ENCODE measurements at places on chromosomes 3 and 15.

GRCh38 chr3:187770224-187770623 is 25.0 kb upstream of the BCL6 start:
- DNase-seq, result no peak

DNA sequence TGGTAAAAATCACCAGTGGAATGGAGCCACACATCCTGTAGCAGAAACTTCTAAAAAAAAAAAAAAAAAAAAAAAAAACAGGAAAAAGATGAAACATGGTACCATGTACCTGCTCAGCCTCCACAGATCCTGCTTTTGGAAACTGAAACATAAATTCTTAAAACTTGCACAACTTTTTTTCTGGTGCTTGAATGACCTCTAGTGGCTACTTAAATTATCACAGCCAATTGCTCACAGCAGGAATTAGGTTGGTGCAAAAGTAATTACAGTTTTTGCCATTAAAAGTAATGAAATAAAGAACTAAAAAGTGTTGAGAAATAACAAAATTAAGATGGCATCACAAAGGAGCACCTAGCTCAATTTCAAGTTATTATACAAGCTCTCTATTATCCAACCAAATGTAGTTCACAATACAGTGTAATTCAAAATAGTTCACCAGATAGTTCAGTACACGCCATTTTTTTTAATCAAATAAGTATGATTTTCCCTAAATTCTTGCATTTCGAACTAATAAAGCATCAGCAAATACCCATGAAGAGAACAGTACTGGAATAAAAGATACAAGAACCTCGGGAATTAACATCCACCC is 80.6 kb downstream of the ULK4 start:
- DNase-seq, result no peak

DNA sequence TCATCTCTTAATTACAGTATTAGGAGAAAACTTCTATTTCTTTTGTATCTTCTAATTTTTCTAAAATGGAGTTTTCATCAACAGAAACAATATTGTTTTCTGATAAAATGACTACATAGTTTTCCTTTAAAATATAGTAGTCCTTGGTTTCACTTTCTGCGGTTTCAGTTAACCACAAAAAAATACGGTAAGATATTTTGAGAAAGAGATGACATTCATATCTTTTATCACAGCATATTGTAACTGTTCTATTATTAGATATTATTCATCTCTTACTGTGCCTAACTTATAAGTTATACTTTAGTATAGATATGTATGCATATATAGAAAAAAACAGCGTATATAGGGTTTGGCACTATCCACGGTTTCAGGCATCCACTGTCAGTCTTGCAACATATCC is 2.3 kb downstream of the B4GALT4 start:
- DNase-seq, result no peak

DNA sequence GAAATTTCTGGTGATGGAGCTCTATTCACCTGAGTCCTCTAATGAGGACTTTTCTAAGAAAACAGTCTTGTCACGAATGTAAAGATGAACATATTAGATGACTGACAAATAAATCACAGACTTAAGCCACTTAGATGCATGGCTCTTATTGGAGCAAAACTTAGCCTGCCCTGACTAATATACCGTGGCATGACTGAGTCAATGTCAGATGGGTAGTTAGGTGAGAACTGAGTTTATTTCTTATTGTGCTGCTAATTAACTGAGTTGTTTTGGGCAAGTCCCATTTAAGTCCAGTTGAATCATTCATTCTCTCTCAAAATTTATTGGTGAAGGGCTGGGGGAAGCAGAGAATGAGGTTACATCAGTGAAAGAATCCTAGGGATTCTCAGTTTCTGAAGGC is 459.8 kb downstream of the MCTP2 start:
- no peak for DNase-seq

DNA sequence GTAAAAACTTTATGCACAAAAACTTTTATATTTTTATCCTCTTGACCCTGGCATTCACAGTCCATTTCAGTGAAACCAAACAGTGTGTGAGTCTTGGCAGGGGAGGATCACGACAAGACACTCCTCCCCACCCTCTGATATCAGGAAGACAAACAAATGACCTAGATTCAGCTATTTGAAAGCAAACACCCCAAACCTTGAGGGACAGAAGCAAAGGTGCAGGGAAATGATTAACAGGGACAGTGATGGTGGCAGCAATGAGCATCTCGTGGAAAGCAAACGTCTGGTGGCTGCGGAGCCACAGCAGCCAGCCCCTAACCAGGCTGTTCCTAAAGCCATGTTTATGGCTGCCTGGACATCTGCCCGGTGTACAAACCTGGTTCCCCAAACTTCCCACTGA is 52.1 kb downstream of the FSIP1 start:
- no peak for DNase-seq

DNA sequence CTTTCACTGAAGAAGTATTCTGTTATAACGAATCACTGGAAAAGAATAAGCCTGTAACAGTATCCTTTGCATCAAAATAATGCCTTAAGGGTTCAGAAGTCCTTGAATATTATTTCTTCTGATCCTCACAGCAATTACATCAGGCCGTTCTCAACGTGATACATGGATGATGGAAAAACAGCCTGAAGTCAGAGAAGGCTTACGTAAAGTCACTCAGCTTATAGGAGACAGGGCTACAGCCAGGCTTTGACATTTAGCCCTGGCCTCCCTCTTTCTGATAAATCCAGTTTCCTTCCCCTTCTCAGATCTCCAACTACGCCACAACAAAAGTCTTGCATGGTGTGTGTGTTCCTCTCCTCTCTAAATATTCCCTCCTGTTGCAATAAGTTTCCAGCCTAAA is 131.9 kb downstream of the ANO10 start:
- no peak for DNase-seq

- no peak for DNase-seq
Observed at GRCh38 chr3:143763564-143764162, 84.6 kb downstream of the SLC9A9 start.

GRCh38 chr3:193960487-193961274 is 175.3 kb upstream of the HES1 start:
- DNase-seq, result no peak

- no peak for DNase-seq
Observed at GRCh38 chr3:178655488-178655887, 119.3 kb downstream of the KCNMB2 start.

DNA sequence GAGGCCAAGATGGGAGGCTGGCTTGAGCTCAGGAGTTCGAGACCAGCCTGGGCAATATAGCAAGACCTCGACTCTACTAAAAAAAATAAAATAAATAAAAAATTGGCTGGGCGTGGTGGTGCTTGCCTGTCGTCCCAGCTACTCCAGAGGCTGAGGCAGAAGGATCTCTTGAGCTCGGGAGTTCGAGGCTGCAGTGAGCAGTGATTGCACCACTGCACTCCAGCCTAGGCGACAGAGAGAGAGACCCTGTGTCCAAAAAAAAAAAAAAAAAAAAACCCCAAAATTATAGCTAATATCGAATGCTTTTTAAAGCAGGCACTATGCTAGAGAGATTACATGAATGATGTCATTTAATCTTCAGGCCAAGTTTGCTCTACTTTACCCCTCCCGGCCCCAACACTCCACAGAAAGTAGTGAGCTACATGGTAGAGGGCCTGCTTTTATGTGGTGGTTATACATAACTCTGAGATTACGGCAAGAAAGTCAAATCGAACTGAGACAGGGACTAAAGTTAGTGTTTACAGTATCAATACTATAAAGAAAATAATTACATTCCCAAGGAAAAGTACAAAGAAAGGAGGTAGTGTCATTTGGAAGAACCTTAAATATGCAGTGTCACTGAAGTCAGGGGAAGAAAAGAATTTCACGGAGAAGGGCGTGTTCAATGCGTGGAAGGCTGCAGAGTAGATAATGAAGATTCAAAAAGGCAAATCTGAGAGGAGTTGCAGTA is 1.1 kb downstream of the ADPGK start:
- no peak for DNase-seq

DNA sequence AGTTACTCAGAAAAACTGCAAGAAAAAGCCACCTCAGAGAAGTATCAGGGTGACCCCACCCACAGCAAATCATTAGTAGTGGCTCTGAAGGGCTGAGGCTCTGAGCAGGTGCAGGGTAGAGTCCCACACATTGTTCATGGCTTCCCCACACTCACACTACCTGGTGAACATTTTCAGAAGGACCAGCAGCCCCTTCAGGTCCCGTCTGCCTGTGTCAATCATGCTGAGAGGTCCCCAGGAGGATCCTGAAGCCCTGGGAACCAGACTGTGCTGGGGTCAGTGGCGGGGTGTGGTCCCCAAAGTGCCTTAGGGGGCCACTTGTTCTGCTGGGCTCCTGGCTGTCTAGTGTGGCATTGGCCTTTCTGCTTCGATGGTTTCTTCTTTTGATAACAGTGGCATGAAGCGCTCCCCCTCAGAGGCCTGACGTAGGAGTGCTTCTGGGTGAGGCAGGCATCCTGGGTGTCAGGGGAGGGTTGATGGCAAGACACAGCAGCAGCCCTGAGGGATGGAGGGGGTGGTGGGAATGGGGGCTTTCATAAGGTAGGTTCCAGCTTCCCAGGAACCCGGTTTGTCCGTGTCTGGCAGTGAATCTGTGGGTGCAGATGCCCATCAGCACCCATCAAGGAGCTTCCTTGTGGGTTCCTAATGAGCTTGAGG is 19.0 kb upstream of the FANCD2 start:
- DNase-seq, result no peak

GRCh38 chr3:73597476-73597875 is 27.3 kb downstream of the PDZRN3 start:
- no peak for DNase-seq

DNA sequence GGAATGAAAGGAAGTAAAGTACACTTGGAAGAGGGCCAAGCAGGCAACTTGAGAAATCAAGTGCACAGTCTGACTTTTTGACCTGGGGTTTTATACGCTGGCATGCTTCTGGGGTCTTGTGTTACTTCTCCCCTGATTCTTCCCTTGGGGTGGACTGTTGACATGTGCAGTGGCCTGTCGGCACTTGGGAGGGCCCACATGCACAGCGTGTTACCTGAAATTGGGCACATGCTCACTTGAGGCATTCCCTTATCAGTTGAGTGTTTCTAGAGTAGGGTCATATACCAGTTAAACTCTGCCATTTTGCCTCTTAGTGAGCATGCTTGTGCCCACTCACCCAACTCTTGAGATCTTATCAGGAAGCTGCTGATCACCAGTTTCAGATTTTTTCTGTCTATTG is 329.1 kb upstream of the SOX2 start:
- DNase-seq, result no peak

DNA sequence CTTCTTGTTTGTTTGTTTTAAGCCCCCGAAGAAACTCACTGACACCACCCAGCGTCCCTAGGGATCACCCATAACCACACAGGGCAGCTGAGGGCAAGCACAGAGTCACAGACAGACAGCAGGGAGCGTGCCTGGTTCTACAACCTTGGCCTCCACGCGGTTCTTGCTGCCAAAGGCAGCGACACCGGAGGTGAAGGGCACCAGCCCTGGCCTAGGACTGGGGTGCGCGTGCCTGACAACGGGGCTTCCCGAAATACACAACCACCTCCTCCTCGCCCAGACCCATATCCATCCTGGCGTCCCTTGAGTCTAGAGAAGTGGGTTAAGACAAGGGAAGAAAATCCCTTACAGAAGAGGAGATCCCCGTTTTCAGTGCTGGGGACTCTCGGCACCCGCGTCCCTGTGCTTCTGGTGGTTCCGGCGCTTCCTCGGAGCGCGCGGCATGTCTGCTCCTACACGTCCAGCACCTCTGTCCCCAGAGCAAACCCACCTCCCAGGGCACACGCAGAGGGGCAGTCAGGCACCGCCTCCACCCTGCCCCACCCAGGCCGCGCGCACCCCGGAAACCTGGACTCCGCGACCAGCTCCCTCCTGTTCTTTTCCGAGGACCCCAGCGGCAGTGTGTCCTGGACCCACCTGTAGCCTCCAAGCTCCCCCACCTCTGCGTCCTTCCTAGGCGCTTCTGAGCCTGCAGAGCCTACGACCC is 911 bp downstream of the RFTN1 start:
- DNase-seq, result no peak

DNA sequence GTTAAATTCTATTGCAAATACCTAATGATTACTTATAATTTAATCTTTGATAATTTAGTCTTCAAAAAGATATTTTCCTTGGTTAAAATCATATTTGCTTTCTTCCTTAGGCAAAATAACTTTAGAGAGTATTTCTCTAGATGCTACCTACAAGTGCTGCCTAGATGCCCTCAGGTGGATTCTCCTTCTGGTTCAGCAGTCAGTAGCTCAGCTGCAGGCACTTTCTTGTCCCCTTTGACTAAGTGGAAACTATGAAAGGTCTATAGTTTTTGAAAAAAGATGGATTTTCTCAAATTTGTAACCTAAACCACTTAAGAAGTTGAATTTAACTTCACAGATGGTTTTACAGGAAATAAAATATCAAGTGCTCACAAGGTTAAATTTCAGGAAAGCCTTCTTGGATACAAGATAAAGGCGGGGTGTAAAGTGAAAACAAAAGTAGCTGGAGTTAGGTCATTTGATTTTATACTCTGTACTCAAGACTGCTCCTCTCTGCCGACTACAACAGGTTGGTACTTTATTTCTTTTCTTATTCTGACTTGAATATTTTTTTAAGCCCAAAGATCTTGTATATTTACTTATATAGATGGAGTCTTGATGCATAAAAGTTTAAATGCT is at the start of gene ACKR4:
Gene ACKR4, plus strand, starts transcription at position 455 of the 618 bp plus-strand sequence. CDS start 3,128 bp downstream, outside the sequence.
- DNase-seq, result no peak

GRCh38 chr3:158911586-158911985 is 109.7 kb downstream of the MFSD1 start:
- DNase-seq, result no peak

- DNase-seq, result peak; percentile 3
Observed at GRCh38 chr3:58691997-58692396, 25.4 kb upstream of the FAM3D start.

- DNase-seq, result no peak
Observed at GRCh38 chr3:124576565-124577493, 153.4 kb upstream of the UMPS start.

DNA sequence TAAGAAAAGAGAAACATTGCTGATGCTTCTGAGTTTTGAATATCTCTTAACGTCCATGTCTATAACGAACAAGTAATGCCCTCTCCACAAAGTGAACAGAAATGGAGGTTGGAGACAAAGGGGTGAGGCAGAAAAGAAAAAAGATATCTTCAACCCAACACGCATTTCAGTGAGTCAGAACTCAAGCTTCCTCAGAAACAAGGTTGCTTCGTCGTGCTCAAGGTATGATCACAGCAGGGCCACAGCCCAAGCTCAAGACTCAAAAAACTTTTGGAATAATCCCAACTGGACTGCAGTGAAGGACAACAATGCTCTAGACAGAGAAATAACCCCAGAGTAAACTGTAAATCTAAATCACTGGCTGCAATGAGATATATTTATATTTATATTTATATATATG is 18.9 kb downstream of the WNT5A start:
- DNase-seq, result no peak

GRCh38 chr3:46660543-46661523 is 32.6 kb downstream of the ALS2CL start:
- no peak for DNase-seq

- no peak for DNase-seq
Observed at GRCh38 chr3:56988458-56989168, 71.9 kb upstream of the SPATA12 start.

DNA sequence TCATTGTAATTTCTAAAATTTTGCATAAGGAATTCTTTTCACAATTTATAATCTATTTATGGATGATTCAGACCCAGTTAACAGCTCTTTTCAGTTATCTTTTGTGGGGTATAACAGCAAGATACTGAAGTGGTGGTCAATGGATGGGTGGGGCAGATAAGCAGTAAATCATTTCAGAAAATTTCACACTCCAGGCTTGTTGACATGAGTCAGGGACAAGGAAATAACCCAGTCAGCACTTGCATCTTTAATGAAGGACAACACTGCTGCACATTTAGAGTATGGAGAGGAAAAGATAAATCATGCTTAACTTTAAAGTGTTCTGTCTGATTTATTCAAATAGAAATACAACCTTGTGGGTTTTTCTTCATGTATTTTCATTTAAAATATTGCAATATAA is 181.6 kb downstream of the ROBO1 start:
- no peak for DNase-seq
